PC-3 (cell line): ENCODE measurements at places on chromosomes 6 and 20. TPM values are rescaled to one million over a fixed set of nuclear protein-coding genes. Genes with fewer than 3 reads are reported as not detected.

GRCh38 chr6:118932421-118932820 is 2.5 kb downstream of the MCM9 start:
- no peak overlapping the region for H3K27ac ChIP-seq
- H3K4me1 ChIP-seq: peaks cover 32% of the 10 kb centered on the region
- H3K36me3 ChIP-seq: no peaks in the 10 kb centered on the region; the same call in none of the 2 replicates
- no peak overlapping the region for H3K4me3 ChIP-seq
- no peaks in the 10 kb centered on the region for H3K27me3 ChIP-seq

DNA sequence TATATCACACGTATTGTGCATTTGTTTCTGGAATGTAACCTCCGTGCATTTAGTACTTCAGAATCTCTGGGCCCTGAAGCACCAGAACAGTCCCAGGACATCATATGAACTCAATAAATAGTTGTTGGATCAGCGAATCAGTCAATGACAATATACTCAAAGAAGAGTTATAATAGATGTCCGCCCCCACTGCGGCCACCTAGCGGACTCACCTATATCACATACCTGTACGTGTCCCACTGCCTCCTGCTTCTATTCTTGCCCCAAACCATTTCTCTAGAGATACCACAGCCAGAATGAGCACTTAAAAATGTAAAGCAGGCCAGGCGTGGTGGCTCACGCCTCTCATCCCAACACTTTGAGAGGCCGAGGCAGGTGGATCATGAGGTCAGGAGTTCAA is 73.9 kb downstream of the DCDC2 start:
- H3K27me3 ChIP-seq: peaks cover 15% of the 10 kb centered on the region
- peaks cover 7% of the 10 kb centered on the region for H3K4me1 ChIP-seq
- no peak overlapping the region for H3K4me3 ChIP-seq

GRCh38 chr6:99589290-99589672 is 17.4 kb upstream of the PRDM13 start:
- H3K27me3 ChIP-seq: peaks cover 23% of the 10 kb centered on the region
- peak overlapping the region; percentile 85 for H3K4me3 ChIP-seq
- no peaks in the 10 kb centered on the region for H3K4me1 ChIP-seq
- H3K36me3 ChIP-seq: no peaks in the 10 kb centered on the region

GRCh38 chr6:126266664-126267063 is 73.3 kb upstream of the CENPW start:
- no peak overlapping the region for H3K27ac ChIP-seq
- H3K4me1 ChIP-seq: no peaks in the 10 kb centered on the region
- no peak overlapping the region for H3K4me3 ChIP-seq
- no peak for DNase-seq
- H3K36me3 ChIP-seq: no peaks in the 10 kb centered on the region
- no peaks in the 10 kb centered on the region for H3K27me3 ChIP-seq

The COL11A2 gene
- total RNA-seq: 0.58 and 0.63 TPM in 2 replicates

DNA sequence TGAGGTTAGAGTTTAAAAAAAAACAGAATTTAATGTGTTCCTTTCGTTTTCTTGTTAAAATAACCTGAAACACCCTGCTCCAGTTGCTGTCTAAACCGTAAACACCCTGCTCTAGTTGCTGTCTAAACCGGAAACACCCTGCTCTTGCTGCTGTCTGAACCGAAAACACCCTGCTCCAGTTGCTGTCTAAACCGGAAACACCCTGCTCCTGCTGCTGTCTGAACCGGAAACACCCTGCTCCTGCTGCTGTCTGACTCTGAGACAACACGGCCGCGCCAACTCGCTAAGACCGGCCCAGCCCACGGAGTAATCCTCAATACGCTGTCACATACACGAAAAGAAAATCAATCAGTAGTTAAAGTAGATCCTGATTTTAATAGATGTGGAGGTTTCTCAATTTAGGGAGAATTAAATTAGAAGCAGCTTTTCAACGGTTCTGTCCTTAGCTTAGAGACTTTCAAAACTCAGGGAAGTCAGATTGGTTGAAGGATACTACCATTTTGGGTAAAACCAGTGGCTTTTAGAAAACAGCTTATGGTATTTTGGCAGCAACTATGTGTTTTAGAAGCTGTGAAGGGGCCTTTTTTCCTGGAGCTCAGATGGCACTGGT is 98.3 kb downstream of the RAMACL start:
- no peaks in the 10 kb centered on the region for H3K27me3 ChIP-seq
- no peaks in the 10 kb centered on the region for H3K36me3 ChIP-seq
- H3K4me3 ChIP-seq: no peak overlapping the region

- peaks cover 24% of the 10 kb centered on the region for H3K36me3 ChIP-seq
Observed at GRCh38 chr20:17972121-17972520, 3.3 kb downstream of the MGME1 start.

The CPNE5 gene
- total RNA-seq: 0.29 TPM in 1 of 2 replicates, not detected in the other

The PI16 gene
- total RNA-seq: 0.07 TPM in 1 of 2 replicates, not detected in the other

The FAM162B gene
- total RNA-seq: not detected in 2 replicates

DNA sequence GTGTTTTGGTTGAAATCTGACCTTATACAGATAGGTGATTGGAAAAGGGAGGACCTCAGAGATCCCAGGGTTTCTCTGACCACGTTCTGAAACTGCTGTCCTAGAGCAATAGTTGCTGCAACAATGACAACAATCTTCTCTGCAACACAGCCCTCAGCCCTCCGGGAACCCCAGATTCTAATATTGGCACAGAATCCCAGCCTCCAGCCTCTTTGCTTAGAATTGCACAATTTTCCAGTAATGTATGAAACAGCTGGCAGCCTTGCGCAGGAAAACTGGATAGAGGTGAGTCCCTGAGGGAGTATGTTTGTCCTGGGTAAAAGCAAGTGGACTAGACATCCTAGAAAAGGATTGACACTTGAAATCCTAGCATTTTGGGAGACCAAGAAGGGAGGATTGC is 30.4 kb upstream of the PNRC1 start:
- no peak overlapping the region for H3K27ac ChIP-seq
- no peak overlapping the region for H3K4me3 ChIP-seq
- H3K4me1 ChIP-seq: peaks cover 25% of the 10 kb centered on the region
- no peaks in the 10 kb centered on the region for H3K27me3 ChIP-seq
- DNase-seq: no peak
